ENCODE measurements at places on chromosomes 1 and 21.

GRCh38 chr1:114149211-114149610 is 4.5 kb downstream of the SYT6 start:
- DNase-seq: no peak

- DNase-seq: no peak
Measured at GRCh38 chr1:224615861-224616755, at the start of gene CNIH3. Gene CNIH3 (plus strand): TSS chr1:224616317. CDS start chr1:224617175, 858 bp downstream.

DNA sequence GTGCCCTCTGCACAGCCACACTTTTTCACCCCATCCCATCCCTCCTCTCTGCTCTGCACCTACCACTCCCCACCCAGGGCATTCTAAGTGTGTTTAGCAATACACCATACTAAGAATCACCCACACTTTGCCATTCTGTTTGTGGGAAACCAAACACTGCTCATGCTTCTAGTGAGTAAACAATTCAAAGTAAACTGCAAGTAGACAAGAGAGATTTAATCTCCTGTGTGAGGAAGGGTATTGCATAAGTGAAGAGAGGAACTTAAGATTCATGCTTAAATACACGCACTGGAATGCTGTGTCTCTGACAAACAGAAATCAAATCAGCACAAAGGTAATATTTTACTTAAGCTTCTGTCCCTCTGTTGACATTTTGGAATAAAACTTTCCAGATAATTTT is 4.8 kb upstream of the EDARADD start:
- DNase-seq: peak; percentile 28

GRCh38 chr1:226588484-226588883 is 39.9 kb downstream of the STUM start:
- no peak for DNase-seq

GRCh38 chr1:244314921-244315559 is 136.7 kb downstream of the ADSS2 start:
- no peak for DNase-seq

DNA sequence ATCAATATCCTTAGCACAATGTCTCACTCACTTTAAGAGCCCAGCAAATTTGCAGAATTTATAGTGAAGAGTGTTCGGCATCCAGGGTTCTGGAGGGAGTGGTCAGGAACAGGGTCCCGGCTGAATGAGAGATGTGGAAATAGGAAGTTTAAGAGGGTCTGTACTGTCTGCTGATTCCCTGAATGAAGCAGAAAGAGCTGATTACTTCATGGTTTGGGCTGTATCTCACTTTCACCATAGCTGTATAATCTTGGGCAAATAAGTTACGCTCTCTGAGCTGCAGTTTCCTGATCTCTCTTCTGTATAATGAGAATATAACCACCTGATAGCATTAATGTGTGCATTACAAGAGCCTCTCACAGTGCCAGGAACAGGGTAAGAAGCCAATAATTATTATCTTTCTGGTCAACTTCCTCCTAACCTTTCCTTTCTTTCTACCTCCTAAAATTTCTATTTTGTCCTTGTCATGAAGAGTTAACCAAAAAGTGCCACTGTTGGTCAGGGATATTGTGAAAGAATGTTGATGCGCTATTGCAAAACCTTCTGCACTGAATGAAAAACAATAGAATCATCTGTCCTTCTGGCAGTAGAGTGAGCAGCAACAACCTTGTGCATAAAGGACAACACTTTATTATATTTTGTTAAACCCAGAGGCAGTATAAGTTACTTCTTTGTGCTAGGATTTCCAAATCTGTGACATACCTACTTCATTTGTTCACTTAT is 14.7 kb upstream of the PTGFR start:
- DNase-seq: peak; percentile 24

DNA sequence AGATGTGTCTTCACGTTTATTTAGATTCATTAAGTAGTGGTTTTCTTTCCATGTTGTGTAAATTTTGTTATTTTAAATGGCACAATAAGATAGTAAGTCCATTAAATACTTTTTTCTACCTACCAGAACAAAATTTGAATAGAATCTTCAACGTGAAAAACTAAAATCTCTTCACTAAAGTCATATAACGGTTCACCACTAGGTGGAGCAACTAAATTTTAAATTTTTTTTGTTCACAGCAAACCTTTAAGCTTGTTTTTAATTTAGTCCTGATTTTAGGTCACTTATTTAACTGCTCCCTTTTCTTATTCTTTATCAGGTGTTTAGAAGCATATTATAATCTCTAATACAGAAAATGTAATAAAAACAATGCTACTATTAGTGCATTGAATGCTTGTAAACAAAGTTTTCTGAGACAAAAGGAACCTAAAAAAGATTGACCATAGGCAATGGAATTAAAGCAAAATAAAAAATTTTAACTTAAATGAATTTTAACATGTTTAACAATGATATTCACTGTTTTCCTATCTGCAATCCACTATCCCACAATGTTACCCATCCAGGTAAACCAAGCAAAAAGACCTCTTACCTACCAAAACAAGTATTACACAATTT is 28.3 kb upstream of the PKN2 start:
- DNase-seq: peak; percentile 61

- no peak for DNase-seq
Measured at GRCh38 chr1:42012852-42013251, 94.1 kb upstream of the HIVEP3 start.

- peak; percentile 35 for DNase-seq
Measured at GRCh38 chr1:24294228-24294672, 24.9 kb upstream of the GRHL3 start.

- DNase-seq: no peak
Measured at GRCh38 chr1:69919922-69920273, 285.5 kb downstream of the LRRC40 start.

- DNase-seq: no peak
Measured at GRCh38 chr1:177171536-177172123, 872 bp downstream of the BRINP2 start.

GRCh38 chr1:62389531-62389930 is 47.3 kb upstream of the USP1 start:
- DNase-seq: no peak

DNA sequence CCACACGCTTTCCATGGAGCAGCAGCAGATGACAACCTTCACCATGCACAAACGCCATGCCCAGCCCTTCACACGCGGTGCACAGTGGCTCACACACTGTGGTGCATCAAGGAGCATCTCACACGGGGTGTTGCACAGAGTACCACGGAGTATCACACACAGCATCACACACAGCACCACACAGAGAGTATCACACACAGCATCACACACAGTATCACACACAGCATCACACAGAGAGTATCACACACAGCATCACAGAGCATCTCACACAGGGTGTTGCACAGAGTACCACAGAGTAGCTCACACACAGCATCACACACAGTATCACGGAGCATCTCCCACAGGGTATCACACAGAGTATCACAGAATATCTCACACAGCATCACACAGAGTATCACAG is 122.2 kb upstream of the RAB4A start:
- no peak for DNase-seq

DNA sequence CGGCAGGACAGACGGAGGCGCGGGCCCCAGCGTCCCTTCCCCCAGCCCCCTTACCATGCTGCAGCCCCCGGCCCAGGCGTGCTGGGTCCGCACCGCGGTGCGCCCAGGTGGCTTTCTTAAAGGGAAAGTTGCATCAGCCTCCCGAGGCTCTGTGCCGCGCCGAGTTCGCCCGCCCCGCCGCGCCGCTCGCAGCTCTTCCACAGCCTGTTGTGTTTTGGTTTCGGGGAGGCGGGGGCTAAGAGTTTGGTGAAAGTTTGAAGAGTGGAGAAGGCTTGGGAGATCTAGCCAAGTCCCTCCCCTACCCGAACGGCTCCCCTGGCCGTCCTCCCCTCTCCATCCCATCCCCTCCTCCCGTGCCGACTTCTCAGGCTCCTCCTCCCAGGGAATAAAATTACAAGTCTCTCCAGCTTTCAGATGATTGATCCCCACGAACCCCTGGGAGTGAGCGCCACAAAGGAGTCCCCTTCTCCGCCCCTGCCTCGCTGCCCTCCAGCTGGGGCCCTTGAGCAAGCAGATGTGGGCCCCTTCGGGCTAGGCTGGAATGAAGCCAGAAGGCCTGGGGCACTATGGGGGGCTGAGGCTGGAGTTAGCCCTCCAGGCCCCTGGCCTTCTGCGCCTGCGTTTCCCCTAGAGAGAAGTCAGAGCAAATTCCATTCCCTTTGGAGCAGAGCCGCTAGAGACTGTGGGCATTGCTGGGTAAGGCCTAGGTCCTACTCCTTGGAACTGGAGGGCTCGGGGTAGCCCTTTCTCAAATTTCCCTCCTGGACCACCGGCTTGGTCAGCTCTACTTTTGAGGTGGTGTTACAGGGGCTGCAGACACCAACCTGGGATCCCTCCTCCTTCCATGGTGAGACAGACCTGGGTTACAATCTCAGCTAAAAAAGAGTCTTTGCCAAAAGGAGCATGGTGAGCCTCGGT is at the start of gene SLC6A9:
TSS of gene SLC6A9 (minus strand) at position 211 of the 918 bp plus-strand sequence. CDS start 7,185 bp downstream, outside the sequence.
- DNase-seq: peak; percentile 63

DNA sequence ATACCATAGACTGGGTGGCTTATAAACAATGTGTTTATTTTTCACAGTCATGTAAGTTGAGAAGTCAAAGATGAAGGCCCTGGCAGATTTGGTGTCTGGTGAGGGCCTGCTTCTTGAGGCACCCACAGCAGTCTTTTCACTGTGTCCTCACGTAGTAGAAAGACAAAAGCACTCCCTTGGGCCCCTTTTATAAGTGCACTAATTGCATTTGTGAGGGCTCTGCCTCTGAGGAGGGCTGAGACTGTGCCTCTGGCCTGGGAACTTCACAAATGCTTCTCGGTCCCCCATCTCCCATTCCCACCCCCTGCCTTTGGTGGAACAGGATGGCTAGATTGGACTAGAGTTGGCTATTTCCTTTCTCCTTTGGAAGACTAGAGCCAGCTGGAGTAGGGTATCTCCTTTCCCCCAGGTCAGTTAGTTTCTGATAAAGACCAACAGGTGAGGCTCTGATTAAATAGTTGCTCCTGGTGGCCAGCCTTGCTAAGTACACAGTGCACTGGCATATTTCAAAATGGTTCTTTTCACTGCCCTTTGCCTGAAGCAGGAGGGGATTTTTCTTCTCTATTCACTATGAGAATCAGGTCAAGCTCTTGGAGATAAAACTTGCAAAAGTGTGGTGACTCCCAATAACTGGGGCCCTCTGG is 82.9 kb downstream of the PLPPR4 start:
- no peak for DNase-seq

GRCh38 chr1:28162151-28162550 is 14.3 kb downstream of the PTAFR start:
- DNase-seq: no peak

DNA sequence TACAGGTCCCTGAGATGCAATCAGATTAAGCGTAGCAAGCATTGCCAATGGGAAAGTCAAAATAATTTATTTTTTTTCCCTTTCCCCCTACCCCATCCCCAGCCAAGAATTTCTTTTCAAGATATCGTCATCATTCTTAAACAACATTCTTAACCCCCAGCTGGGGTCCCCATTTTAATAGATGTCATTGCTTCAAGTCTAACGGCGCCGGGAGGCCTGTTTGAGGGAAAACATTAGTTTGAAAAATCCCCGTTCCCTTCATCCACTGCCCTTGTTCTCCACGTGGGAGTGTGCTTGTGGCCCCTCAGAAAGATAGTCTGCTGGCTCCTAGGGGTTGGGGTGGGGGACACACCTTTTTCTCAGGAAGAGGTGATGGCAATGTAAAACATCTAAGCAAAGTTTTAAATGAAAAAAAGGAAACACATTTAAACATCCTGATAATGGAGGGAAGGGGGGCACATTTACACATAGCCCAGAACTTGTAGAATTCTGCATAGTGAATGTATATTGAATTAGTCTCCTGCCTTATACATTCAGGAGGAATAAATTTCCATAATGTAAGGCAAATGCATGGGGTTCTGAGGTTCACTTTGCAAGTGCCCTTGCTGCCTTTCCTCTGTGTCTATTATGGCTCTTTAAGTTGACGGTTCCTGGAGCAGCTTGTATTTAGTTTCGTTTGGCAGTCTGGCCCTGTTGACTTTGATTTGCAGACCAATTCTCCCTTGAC is 6.8 kb downstream of the TRNP1 start:
- no peak for DNase-seq

GRCh38 chr1:207815913-207816291 is 64.0 kb downstream of the CD46 start:
- no peak for DNase-seq

GRCh38 chr1:46862348-46862747 is 63.5 kb downstream of the CYP4B1 start:
- DNase-seq: no peak

GRCh38 chr1:27269276-27269675 is 34.8 kb downstream of the WDTC1 start:
- no peak for DNase-seq

GRCh38 chr1:46372431-46372830 is 21.7 kb upstream of the FAAH start:
- DNase-seq: no peak

- no peak for DNase-seq
Measured at GRCh38 chr1:172105230-172105629, 263.9 kb downstream of the DNM3 start.

GRCh38 chr1:219120624-219121544 is 52.8 kb upstream of the LYPLAL1 start:
- DNase-seq: peak; percentile 87

DNA sequence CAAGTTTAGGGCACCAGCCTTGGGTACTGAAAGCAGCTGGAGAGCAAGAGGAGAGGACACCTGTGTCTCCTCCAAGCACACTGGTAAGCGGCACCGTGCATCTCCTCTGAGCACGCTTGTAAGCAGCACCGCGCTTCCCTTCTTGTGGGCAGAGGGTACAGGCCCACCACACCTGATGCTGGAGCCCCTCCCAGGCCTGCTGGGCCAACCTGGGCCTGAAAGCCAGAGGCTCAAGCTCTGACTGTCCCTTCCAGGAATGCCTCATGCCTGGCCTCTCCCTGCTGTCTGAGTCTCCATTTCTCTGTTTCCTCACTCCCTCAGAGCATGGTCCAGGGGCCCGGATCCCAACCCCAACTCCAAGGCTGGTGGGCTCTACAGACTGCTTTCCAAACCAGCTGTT is 25.9 kb downstream of the DMBX1 start:
- no peak for DNase-seq

GRCh38 chr21:16307256-16307655 is 577.5 kb downstream of the USP25 start:
- DNase-seq: peak; percentile 11

DNA sequence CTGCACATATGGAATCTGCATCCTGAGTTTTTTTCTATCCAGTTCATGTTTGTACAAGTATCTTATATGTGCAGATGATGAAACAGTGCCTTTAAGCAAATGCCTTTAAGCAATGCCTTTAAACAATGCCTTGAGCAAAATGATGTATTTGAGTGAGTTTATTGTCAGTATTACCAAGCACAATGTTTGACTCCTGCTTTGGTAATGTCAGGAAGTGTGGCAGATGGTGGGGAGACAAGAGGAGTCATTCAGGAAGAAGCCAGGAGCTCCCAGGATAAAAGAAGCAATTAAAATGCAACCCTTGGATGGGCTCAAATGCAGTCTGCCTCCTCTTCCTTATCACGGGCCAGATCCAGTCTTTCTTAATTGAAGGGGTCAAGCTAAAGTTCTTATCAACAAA is 108.7 kb upstream of the KCNJ15 start:
- DNase-seq: no peak

DNA sequence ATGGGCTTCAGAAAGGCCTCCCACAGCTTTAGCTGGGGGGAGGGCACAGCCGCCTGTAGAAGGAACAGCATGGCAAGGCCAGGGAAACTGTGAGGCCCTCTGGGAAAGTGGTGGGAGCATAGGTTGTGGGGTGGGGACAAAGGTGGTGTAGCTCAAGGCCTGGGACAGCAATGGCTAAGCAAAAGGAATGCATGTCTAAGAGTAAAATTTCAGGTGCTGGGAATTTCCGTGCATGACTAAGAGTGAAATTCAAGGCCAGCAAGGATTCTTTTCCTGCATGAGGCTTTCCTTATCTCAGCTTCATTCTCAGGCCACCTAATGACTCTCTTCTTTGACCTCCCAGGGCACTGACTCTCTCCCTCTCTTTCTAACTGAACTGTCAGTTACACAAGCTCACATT is 86.5 kb upstream of the WNT4 start:
- DNase-seq: no peak

GRCh38 chr21:30232011-30232410 is 16.1 kb upstream of the CLDN8 start:
- no peak for DNase-seq

All from OCI-M1 (cell line).